ENCODE measurements at places on chromosomes 1 and 21.

DNA sequence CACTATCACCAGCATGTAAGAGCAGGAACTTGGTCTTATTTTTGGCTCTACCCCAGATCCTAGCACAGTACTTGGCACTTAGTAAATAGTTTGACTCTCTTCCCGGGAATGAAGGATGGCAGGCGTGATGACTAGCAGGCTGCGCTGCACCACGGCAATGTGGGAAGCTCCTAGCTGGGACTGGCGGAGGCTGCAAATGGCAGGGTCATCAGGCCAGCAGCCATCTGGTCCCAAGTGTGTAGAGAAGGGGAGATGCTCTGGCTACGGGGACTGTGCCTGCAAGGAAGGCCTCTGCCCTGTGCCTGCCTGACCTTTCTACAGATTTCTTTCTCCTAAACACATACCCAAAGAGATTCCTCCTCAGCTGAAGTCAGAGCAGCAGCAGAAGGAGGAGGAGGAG, 95.0 kb downstream of the KCND3 start:
- no peak for DNase-seq

DNA sequence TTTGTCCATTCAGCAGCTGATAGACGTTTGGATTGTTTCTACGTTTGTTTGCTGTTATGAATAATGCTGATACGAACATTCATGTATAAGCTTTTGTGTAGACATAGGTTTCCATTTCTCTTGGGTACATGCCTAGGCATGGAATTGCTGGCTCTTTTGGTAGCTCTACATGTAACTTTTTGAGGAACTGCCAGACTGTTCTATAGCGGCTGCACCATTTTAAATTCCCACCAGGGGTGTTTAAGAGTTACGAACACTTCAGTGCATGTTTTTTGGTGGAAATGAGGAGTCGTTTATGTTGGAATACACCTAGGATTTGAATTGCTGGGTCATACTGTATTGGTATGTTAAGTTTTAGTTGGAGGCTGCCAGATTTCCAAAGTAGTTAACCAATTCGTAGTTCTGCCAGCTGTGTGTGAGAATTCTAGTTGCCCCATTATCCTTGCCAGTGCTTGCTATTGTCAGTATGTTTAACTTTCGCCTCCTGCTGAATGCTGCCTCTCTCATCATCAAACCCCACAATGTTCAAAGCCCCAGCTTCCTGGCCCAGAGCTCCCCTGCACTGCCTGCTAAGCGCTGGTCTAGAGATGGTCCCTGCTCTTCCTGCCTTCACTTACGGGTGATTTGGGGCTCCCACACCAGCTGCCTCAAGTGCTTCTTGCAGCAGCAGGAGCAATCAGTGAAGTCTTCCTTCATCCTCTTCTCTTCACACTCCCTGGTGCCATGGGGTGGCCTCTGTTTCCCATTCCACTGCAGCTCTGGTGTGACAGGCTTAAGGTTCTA, 81.0 kb downstream of the MAN1C1 start:
- DNase-seq = no peak

DNA sequence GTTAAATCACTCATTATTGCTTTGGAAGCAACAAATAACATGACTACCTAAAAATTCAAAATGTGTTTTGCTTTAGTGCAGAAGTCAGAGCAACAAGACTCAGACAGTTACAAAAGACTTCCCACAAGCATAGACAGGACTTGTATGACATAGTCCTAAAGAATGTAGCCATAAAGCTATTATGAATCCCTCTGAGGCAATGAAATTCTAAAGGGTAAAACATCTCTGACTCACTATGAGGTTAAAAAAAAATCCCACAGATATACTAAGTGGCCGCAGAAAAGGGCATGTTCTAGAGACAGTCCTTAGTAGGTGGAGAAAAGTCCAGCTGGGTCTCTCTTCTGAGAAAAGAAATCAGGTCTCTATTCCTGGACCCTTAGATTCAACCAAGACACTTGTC, 4.9 kb downstream of the PRKAB2 start:
- peak; percentile 97 for DNase-seq

- no peak for DNase-seq
Measured at GRCh38 chr1:1425753-1426495, 4.8 kb upstream of the ANKRD65 start.

DNA sequence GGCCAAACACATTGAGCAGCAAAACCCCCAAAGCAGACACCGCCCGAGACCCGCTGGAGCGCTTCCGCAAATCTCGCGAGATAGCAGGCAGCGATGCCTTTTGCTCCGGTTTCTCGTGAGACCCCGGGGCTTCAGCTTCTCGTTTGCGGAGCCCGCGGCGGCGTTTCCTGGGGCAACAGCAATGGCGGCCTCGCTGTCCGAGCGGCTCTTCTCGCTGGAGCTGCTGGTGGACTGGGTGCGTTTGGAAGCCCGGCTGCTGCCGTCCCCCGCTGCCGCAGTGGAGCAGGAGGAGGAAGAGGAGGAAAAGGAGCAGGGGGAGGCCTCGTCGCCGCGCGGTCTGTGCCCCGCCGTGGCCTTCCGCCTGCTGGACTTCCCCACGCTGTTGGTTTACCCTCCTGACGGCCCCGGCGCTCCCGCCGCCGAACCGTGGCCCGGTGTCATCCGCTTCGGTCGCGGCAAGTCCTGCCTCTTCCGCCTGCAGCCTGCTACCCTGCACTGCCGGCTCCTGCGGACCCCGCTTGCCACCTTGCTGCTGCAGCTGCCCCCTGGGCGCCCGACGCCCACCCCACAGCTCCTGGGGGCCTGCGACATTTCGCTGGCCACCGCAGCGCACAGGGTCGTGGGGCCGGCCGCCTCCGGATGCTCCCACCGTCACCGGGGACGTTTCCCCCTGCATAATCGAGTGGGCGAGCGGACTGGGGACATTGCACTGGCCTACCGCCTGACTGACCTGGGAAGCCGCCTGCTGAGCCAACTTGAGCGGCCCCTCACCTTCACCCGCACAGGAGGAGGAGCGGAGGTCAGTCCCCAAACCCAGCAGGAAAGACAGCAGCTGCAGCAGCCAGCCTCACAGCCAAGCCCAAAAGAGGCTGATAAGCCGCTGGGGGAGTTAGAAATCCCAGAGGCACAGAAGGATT, at the start of gene MAP10:
TSS of gene MAP10 (plus strand) at position 148 of the 917 bp plus-strand sequence. CDS start at position 182, 34 bp downstream.
- no peak for DNase-seq

Data from GM04503 (cell line).